Fibroblast of skin of right biceps (primary cell): ENCODE measurements at places on chromosomes 2 and 18.

- DNase-seq, result no peak
Measured at GRCh38 chr18:43875511-43875910, 598.2 kb upstream of the SYT4 start.

DNA sequence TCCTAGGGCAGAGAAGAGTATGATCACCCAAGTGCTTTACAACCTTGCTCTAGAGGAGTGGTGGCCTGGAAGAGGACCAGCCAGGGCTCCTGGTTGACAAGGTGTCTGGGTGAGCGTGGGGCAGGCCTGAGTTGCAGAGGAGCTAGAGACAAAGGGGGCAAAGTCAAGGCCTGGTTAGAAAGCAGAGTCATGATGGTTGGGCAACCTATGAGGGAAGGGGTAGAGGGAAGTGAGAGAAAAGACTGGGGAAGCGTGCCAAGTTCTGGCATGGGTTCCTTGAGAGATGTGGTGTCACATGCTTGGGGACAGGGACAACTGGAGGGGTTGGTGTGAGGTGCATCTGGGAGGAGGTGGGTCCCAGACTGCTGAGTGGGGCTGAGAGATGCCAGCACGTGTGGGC, 13.5 kb downstream of the ZFP36L2 start:
- no peak for DNase-seq

- DNase-seq, result no peak
Measured at GRCh38 chr2:131044075-131044756, 49.0 kb downstream of the FAM168B start.

GRCh38 chr2:73036766-73037165, 34.7 kb downstream of the SFXN5 start:
- no peak for DNase-seq

- DNase-seq, result no peak
Measured at GRCh38 chr2:181304011-181304844, 153.0 kb upstream of the ITGA4 start.
